ENCODE measurements at places on chromosomes 16 and 17. TPM values are rescaled to one million over a fixed set of nuclear protein-coding genes. Genes with fewer than 3 reads are reported as not detected.

GRCh38 chr16:10465821-10466220, 80.0 kb downstream of the ATF7IP2 start:
- no peak for DNase-seq

DNA sequence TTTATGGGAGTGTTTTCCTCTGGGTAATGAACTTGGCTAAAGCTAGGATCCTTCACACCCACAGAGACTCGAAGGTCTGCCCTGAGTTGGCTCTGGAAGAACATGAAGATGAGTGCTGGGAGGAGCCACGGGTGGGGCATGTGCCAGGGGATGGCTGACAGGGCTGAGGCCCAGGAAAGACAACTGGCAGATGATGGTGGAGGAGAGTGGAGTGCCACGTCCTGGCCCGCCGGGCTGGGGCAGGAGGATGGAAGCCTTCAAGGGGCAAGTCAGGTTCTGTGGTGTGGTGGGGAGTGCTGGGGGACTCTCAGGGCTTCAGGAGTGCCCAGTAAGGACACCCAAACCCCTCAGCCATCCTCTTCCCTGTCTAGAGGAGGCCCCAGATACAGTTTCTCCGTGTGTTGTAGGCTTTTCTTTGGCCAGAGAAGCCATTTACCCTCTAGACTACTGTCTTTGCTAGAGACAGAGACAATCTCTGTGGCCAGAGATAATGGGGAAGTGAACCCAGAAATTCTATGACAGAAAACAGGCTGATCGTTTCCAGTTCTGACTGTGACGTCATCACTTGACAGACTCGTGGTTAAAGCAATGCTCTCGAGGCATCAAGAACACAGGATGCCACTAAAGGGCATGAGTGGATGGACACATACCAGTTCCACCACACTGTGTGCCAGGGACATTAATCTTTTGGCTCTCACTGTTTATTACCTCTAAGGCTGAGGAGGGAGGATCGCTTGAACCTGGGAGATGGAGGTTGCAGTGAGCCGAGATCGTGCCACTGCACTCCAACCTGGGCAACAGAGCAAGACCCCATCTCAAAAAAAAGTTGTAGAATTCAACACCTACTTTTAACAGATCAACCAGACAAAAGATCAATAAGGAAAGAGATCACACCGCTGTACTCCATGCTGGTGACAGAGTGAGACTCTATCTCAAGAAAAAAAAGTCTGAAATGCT, 18.6 kb upstream of the SLC5A10 start:
- no peak for DNase-seq

DNA sequence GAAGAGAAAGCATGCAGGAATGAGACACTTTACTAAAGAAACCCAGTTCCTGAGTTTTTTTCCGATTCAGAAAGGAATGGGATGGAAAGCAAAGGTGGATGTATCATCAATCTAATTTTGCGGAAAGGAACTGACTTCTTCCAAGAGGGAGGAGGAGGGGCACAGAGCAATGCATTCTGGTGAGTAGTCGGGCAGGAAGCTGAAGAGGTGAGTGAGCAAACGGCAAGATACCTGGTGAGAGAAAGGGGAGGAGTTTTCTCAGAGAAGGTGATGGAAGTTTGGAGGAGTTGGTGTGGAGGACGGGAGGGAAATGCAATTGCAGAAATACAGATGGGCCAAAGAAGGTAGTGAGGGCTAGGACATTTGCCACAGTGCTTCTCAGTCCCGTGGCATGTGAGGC, 713.2 kb downstream of the KCNJ2 start:
- DNase-seq, result no peak

Gene PSMC3IP
- 4.5 TPM for total RNA-seq

Gene TBC1D3G
- not detected for total RNA-seq

All from frontal cortex (tissue), 4 donors.